Hematopoietic multipotent progenitor cell (in vitro differentiated cells): ENCODE measurements at places on chromosomes 1 and 21. TPM values are rescaled to one million over a fixed set of nuclear protein-coding genes. Genes with fewer than 3 reads are reported as not detected.

DNA sequence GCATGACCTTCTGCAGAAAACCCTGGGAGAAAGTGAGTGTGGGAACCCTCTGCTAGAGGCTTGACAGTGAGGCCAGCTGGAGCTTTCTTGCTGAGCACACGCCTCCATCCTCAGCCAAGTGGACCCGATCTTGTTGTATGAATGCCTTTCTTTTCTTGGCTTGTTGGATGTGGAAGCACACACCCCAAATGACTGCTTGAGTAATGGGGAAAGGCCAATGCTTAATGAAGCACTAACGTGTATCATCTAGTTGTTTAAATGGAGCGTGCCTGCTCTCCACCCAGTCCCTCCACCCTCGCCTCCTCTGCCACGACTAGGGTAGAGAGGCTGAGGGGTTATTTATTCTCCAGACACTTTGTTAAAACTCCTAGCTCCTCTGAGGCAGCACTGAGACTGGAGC lies 54.3 kb upstream of the IKBKE start:
- DNase-seq, result no peak

- DNase-seq, result no peak
Observed at GRCh38 chr1:94819238-94819944, 766 bp upstream of the SLC44A3 start.

DNA sequence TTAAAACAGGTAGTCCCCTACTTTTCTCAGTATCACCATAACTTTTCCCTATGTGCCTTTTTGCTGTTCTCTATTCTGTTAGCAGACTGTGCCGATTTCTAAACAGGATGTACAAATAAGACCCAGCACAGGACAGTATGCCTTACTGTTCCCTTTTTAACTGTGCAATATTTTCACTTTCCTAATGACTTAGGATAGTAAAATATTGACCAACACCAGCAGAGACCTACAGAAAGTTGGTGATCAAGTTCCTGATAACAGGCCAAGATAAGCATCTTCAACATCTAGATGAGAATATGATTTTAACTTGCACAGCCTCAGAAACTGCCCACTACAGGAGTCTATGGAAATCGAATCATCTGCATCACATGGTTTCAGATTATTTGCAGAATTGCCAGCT lies 42.0 kb downstream of the ADSS2 start:
- DNase-seq, result no peak

- no peak for DNase-seq
Observed at GRCh38 chr1:54608566-54609230, 14.6 kb downstream of the FAM151A start.

- DNase-seq, result peak; percentile 87
Observed at GRCh38 chr1:154791292-154792166, 78.6 kb downstream of the KCNN3 start.

The FYB2 gene
- total RNA-seq, result not detected

DNA sequence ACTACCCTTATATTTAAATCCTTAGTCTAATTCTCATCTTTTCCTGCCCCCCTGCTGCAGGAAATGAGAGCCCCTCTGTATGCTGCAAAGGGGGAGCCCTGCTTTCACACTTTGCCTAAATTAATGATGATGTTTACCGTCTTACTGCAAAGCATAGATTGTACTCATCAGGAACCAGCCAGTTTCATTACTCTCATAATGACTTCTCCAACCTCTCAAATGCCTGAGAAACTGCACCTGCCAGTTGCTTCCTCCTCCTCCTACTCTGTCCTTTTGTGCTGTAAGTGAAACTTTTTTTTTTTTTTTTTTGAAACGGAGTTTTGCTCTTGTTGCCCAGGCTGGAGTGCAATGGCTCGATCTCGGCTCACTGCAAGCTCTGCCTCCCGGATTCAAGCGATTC lies 101.7 kb downstream of the ADSS2 start:
- peak; percentile 57 for DNase-seq

DNA sequence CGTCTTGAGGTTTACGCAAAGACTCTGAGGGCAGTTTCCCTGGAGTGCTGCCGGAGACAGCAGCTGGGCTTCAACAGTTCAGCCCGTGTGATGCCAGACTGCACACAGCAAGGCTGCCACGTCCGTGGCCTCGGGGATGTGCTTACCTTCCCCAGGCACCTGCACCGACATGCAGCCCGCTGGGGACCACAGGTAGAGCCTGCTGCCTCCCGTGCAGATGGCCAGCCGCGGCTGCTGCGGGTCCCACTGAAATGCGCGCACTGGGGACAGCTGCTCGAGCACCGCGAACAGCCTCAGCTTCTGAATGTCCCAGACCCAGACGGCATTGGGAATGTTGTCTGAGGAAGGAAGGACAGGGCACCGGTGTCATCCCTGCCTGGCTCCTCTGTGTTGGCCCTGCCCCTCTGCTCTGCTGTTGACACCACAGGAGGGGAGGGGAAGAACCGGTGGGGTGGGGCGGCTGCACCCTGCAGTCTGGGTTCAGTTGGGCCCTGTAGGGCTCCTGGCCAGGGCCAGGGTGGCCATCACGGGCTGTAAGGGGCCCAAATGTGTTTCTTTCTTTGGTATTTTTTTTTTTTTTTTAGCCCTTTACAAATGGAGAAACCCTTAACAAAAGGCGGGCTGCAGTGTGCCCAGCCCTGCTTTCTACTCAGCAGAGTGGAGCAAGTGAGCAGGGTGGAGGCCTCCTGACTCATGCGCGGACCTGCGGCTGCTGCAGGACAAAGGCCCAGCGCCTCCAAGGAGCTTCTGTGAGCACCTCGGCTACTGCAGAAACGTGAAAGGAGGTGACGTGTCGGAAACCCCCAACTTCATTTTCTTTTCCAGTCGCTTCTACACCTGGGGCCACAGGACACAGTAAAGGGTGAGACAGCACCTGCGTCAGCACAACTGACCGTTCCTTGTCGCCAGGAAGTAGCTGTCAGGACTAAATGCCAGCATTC lies 6.8 kb downstream of the TPRG1L start:
- no peak for DNase-seq

DNA sequence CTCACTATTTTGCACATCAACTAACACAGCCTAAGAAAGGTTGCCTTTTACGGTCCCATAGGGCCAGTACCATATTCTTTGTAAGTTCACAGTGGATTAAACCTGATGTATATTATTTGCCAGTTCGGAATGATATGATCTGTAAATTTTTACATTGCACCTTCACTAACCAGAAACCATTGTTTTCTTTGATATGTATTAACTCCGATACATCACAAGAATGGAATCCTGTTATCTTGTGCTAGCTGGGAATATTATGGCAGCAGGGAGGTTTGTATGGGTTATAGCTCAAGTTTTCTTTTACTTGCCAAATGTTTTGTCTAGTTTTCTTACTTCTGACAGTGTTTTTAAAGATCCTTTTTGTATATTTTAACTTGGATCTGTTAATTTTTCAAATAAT lies 51.4 kb upstream of the S1PR1 start:
- no peak for DNase-seq

DNA sequence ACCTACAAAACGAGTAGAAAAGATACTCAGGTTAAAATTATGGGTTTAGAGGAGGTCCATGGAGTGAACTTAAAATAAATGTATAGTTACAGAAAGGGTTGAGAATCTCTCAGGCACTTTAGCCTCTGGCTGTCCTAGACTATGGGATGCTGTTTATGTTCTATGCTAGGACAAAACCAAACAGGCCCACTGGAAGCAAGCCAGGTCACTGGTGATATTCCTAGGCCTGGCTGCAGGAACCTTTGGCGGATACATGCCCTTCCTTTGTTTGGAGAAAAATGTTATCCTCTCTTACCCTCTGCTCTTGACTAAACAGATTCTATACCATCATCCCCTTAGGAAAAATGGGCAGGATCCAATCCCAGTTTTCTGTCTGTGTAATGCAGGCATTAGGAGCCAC lies 90.7 kb upstream of the DUSP10 start:
- no peak for DNase-seq

- peak; percentile 95 for DNase-seq
Observed at GRCh38 chr21:35932232-35932911, 128.0 kb downstream of the SETD4 start.

The IRF2BP2 gene
- total RNA-seq, result 365 TPM

GRCh38 chr1:15966081-15966955 lies 9.6 kb downstream of the ZBTB17 start:
- DNase-seq, result peak; percentile 84
